ENCODE measurements at places on chromosomes 2 and 18. TPM values are rescaled to one million over a fixed set of nuclear protein-coding genes. Genes with fewer than 3 reads are reported as not detected.
A peak's percentile ranks its signal among the peaks of the same experiment; 100 is the strongest.

TEKT4 gene
- total RNA-seq: not detected

UGT1A5 gene
- not detected for total RNA-seq

FECH gene
- 26.6 TPM for total RNA-seq

DAW1 gene
- 0.84 TPM for total RNA-seq

ANKRD23 gene
- 3.5 TPM for total RNA-seq

FAM228A gene
- not detected for total RNA-seq

GRCh38 chr18:56545464-56545863 lies 92.9 kb downstream of the TXNL1 start:
- no peaks in the 10 kb centered on the region for H3K27me3 ChIP-seq
- no peak overlapping the region for H3K4me3 ChIP-seq
- no peaks in the 10 kb centered on the region for H3K36me3 ChIP-seq
- H3K27ac ChIP-seq: no peak overlapping the region
- H3K4me1 ChIP-seq: no peaks in the 10 kb centered on the region
- no peak for DNase-seq

DNA sequence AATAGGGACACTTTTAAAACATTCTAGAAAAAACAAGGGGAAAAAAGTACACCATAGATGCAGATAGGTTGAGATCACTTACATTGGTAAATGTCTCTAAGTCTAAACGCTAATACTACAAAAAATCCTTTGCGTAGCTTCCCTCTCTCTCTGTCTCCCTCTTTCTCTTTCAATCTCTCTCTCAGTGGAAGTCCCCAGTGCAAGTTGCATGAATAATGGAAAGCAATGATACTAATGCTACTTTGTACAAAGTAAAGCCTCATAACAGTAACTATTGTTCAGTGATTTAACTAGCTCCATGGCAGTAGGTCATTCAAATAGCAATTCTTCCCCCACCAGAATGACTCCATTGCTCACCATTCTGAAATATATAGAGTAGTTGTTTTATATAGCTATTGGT lies 12.8 kb downstream of the MEIS1 start:
- no peak overlapping the region for H3K27ac ChIP-seq
- no peak overlapping the region for H3K4me3 ChIP-seq
- H3K36me3 ChIP-seq: no peaks in the 10 kb centered on the region
- H3K4me1 ChIP-seq: peaks cover 9% of the 10 kb centered on the region

DNA sequence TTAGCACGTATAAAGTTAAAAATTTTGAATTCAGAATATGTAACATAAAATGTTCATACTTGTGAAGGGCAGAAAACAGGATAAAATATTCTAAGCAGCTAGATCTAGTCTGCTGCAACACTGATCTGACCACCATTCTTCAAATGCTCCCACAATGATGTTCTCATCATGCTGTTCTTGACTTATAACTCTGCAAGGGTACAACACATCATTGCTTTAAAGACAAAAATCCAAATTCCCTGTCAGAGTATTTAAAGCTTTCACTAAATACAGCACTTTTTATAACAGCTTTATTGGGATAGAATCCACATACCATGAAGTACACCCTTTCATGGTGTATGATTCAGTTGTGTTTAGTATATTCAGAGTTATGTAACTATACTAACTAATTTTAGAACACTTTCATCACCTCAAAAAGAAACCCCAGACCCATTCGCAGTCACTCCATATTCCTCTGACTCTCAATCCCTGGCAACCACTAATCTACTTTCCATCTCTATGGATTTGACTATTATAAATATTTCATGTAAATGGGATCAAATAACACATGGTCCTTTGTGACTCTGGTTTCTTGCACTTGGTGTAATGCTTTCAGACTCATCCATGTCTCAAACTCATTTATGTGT lies 56.4 kb downstream of the MAP4K3 start:
- no peak for DNase-seq
- no peak overlapping the region for H3K4me3 ChIP-seq
- H3K4me1 ChIP-seq: peaks cover 5% of the 10 kb centered on the region
- no peak overlapping the region for H3K27ac ChIP-seq

DNA sequence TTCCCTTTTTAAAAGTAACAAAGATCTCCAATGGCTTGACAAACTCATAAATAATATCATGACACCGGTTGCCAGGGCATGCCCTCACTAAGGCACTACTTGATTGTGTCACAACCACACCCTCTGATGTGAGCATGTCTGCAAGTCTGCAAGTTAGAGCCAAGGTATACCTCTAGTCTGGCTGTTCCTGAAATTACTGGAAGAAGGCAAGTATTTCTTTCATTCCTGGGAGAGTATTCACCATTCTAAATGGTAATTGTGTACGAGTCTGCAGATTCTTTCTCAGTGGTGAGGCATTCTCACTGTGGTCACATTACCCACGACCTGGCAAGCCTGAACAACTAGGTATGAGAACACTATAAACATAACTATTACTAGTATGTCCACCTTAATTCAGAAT lies 25.7 kb upstream of the RNU4ATAC start:
- H3K4me3 ChIP-seq: no peak overlapping the region
- no peaks in the 10 kb centered on the region for H3K27me3 ChIP-seq
- no peak overlapping the region for H3K27ac ChIP-seq
- no peak for DNase-seq
- H3K4me1 ChIP-seq: no peaks in the 10 kb centered on the region

DNA sequence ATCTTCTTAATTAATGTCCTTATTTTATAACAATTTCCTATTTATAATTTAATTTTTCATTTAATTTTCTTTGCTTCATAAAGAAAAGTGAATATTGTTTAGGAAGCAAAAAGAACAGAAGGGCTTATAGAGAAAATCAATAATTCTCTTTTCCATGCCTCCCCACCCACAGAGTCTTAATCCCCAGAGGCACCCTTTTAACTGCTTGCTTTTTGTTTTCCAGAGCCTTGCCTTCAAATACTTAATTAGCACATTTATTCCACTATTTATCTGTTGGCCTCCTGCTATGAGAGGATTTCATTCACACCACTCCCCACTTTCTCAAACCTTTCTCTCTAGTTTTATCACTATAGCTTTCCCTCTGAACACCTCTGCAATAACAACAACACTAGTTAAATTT lies 373.6 kb downstream of the MBD2 start:
- no peaks in the 10 kb centered on the region for H3K36me3 ChIP-seq
- no peak for DNase-seq
- H3K27ac ChIP-seq: no peak overlapping the region
- H3K4me3 ChIP-seq: no peak overlapping the region

GRCh38 chr2:109052922-109053321 lies 63.9 kb upstream of the EDAR start:
- no peaks in the 10 kb centered on the region for H3K27me3 ChIP-seq
- H3K4me3 ChIP-seq: no peak overlapping the region
- no peaks in the 10 kb centered on the region for H3K36me3 ChIP-seq
- DNase-seq: no peak
- H3K4me1 ChIP-seq: no peaks in the 10 kb centered on the region

GRCh38 chr2:38751596-38752410 lies 642 bp upstream of the SRSF7 start:
- H3K27me3 ChIP-seq: no peaks in the 10 kb centered on the region
- peaks cover 31% of the 10 kb centered on the region for H3K36me3 ChIP-seq
- no peak for DNase-seq
- peak overlapping the region; percentile 95 for H3K27ac ChIP-seq
- no peaks in the 10 kb centered on the region for H3K4me1 ChIP-seq

- H3K4me1 ChIP-seq: peaks cover 3% of the 10 kb centered on the region
- no peak for DNase-seq
- no peak overlapping the region for H3K27ac ChIP-seq
- no peak overlapping the region for H3K4me3 ChIP-seq
- H3K36me3 ChIP-seq: no peaks in the 10 kb centered on the region
- H3K27me3 ChIP-seq: no peaks in the 10 kb centered on the region
Observed at GRCh38 chr2:66478299-66478698, 43.4 kb downstream of the MEIS1 start.

GRCh38 chr18:54159906-54160305 lies 64.6 kb downstream of the MBD2 start:
- H3K27me3 ChIP-seq: no peaks in the 10 kb centered on the region
- H3K36me3 ChIP-seq: no peaks in the 10 kb centered on the region
- H3K4me1 ChIP-seq: no peaks in the 10 kb centered on the region

- H3K27ac ChIP-seq: no peak overlapping the region
- no peaks in the 10 kb centered on the region for H3K27me3 ChIP-seq
- no peak overlapping the region for H3K4me3 ChIP-seq
- DNase-seq: no peak
Observed at GRCh38 chr2:73897240-73897583, 4.4 kb downstream of the ACTG2 start.

DNA sequence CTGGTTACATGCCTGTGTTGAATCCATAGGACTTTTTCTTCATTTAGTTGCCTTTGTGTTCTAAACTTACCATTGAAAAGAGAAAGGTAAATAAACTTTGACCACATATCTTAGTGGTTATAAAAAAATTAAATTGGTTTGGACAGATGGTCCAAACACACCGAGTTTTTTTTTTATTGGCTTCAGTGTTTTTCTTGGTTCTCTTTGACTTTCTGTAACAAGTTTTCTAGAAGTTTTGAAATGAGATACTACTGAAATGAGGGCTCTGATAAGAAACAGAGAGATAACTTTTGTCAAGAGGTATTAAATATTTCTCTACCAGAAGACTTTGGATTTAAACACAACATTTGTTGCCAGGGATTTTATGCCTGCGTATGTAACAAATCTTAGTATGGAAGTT lies 20.7 kb downstream of the SPTBN1 start:
- H3K36me3 ChIP-seq: no peaks in the 10 kb centered on the region
- no peak overlapping the region for H3K4me3 ChIP-seq
- no peaks in the 10 kb centered on the region for H3K4me1 ChIP-seq
- no peak overlapping the region for H3K27ac ChIP-seq
- no peaks in the 10 kb centered on the region for H3K27me3 ChIP-seq
- no peak for DNase-seq

GRCh38 chr2:24538720-24539119 lies 47.7 kb downstream of the NCOA1 start:
- H3K4me3 ChIP-seq: no peak overlapping the region
- H3K27me3 ChIP-seq: no peaks in the 10 kb centered on the region
- no peaks in the 10 kb centered on the region for H3K4me1 ChIP-seq
- H3K36me3 ChIP-seq: no peaks in the 10 kb centered on the region
- no peak overlapping the region for H3K27ac ChIP-seq

GRCh38 chr2:887639-888038 lies 63.0 kb upstream of the SNTG2 start:
- peaks cover 2% of the 10 kb centered on the region for H3K27me3 ChIP-seq
- peaks cover 5% of the 10 kb centered on the region for H3K4me1 ChIP-seq
- H3K4me3 ChIP-seq: no peak overlapping the region

Data from H1 (cell line).